ENCODE measurements at places on chromosomes 11 and 22.
A peak's percentile ranks its signal among the peaks of the same experiment; 100 is the strongest.

DNA sequence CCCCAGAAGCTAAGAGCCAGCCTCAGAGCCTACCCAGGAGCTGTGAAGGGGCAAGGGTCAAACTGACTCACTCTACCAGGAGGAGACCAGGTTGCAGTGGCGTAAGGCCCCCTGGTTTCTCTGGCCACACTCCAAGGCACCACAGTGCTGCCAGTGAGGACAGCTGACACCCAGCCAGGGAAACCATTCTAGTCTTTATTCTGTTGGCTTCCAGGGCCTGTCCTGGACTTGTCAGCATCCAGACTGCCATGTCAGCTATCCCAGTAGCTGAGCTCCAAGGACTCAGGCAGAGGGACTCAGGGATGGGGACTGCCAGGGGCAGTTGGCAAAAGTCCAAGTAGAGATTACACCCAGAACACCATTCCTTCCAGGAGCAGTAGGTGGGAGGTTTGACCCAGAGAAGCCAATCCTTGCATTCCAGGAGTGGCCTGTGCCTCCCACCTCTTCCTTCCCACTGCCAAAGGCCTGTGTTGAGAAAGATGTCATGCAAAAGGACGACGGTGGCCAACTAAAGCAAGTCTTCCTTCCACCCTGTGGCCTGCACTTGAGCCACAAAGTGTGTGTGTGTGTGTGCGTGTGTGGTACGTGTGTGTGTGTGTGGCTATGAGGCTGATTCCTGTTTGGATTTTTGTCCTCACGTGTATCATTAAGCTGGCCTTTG is 3.6 kb upstream of the MAPK8IP1 start:
- peaks cover 12% of the 10 kb centered on the region for H3K4me1 ChIP-seq
- H3K4me3 ChIP-seq: no peak overlapping the region
- no peak for DNase-seq
- peaks cover 3% of the 10 kb centered on the region for H3K36me3 ChIP-seq

GRCh38 chr11:81700076-81700475 is 1033.6 kb downstream of the FAM181B start:
- H3K36me3 ChIP-seq: no peaks in the 10 kb centered on the region
- DNase-seq: no peak
- no peaks in the 10 kb centered on the region for H3K4me1 ChIP-seq
- H3K27me3 ChIP-seq: no peaks in the 10 kb centered on the region
- no peak overlapping the region for H3K4me3 ChIP-seq

- no peak for DNase-seq
- no peaks in the 10 kb centered on the region for H3K27me3 ChIP-seq
- H3K4me1 ChIP-seq: peaks cover 31% of the 10 kb centered on the region
- H3K27ac ChIP-seq: no peak overlapping the region
These were observed 22.4 kb upstream of the RDX start for GRCh38 chr11:110318638-110319404.

- H3K27ac ChIP-seq: peak overlapping the region; percentile 92
- H3K27me3 ChIP-seq: no peaks in the 10 kb centered on the region
- no peaks in the 10 kb centered on the region for H3K36me3 ChIP-seq
- peak; percentile 86 for DNase-seq
These were observed 6.4 kb downstream of the SNU13 start for GRCh38 chr22:41682033-41682807.

DNA sequence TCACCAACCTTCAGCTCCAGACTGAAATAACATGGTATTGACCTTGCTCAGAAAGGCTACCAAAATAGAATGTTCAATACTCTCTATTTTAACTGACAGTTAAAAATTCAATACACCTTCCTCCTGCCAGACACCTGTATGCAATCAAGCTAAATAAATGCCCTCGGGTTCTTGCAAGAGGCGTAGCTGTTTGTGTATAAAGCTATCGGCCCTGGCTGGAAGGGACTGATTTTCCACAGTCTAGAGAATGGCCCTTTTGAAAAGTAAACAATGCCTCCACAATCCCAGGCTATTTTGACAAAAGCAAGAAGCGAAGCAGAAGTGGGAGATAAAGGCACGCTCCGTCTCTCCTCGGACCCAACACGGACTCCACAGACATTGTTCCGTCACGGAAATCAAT is 791.2 kb downstream of the BRD1 start:
- H3K4me1 ChIP-seq: no peaks in the 10 kb centered on the region
- no peaks in the 10 kb centered on the region for H3K36me3 ChIP-seq
- H3K27me3 ChIP-seq: no peaks in the 10 kb centered on the region
- DNase-seq: no peak

DNA sequence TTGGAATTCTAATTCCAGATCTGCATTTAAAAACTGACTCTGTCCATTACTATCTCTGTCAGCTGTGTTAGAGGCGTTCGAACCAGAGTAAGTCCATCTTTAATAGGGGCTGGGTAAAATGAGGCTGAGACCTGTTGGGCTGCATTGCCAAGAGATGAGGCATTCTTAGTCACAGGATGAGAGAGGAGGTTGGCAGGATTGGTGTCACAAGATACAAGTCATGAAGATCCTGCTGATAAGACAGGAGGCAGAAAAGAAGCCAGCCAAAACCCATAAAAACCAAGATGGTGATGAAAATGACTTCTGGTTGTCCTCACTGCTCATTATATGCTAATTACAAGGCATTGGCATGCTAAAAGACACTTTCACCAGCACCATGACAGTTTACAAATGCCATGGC is 356.3 kb upstream of the ISX start:
- DNase-seq: no peak
- H3K27ac ChIP-seq: no peak overlapping the region
- H3K27me3 ChIP-seq: no peaks in the 10 kb centered on the region

DNA sequence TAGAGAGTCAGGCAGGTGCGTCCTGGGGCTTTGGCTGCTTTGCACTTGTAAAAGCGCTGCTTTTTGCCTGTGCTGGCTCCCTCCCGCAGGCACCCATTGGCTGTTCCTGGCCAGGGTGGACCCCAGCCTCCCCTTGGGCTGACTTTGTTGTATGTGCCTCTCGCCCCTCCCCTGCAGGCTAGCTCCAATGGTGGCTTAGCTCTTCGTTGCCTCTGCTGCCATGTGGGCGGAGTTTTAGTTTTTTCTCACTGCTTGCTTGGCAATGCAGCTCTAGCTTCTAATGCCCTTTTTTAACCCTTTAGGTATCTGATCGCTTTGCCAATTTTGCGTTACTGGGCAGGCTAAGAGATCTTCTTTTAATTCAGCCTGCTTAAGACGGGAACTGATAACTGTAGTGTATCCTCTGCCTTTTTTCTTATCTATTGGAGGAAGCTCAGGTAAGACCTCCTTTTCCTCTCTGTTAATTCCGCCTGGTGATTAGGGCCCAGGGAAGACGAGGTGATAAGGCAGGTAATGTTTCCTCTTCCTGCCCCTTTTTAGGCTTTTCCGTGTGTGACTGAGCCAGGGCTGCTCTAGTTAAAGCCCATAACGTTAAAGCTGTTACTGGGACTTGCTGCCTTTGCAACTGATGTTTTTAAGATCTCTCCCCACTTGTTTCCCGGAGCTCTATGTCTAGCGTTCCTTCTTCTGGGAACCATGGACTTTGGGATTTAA is 11.7 kb upstream of the GLYATL1 start:
- peak; percentile 86 for DNase-seq
- peaks cover 67% of the 10 kb centered on the region for H3K4me1 ChIP-seq
- H3K27me3 ChIP-seq: no peaks in the 10 kb centered on the region
- H3K27ac ChIP-seq: peak overlapping the region; percentile 76

DNA sequence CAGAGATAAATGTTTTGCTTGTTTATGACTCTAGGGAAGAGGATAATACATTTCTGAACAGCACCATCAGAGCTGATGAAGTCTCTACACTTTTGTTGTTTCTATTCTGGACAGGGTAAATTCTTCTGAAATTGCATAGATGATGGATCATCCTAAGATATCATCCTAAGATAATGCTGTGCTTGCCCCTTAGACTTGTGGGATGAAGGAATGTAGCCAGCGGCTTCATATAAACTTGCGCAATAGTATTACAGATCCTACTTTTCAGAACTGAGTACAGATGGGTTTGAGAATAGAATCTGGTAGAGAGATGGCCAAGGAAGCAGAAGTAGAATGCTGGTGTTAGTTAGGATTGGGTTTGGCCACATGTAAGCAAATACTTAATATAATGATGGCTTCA is 61.0 kb downstream of the NCAM1 start:
- no peak for DNase-seq
- no peaks in the 10 kb centered on the region for H3K4me1 ChIP-seq
- H3K27me3 ChIP-seq: no peaks in the 10 kb centered on the region
- H3K36me3 ChIP-seq: no peaks in the 10 kb centered on the region

DNA sequence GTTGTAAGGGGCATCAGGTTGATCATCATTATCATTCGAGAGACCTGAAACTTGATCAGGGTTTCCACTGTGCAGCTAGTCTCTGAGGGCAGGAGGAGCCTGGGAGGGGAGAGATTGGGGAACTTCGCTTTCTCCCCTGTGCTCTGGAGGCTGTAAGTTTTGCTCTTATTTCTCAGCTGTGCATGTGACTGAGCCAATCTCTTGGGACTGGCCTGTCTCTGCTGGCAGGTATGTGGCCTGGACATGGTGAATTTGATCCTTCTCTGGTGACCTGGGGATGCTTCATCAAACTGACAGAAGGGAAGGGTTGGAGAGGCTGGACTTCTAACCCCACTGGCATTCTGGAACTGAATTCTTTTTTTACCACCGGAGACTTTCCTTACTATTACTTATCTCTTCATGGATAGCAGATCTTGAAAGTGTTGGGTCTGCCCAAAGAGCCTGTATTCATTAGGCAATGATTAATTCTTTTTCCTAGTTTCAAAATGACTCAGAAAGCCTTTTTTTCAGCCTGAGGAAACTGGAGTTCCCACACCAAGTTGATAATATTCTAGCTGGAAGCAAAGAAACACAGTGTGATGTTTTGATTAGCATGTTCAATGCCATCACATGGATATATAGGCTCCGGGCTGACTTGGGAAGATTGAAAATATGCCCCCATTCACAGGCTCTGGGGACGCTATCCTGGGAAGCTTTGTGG is 36.5 kb downstream of the TSPAN18 start:
- DNase-seq: peak; percentile 19
- no peaks in the 10 kb centered on the region for H3K27me3 ChIP-seq
- H3K27ac ChIP-seq: no peak overlapping the region
- H3K4me1 ChIP-seq: no peaks in the 10 kb centered on the region
- no peaks in the 10 kb centered on the region for H3K36me3 ChIP-seq
- H3K4me3 ChIP-seq: no peak overlapping the region

DNA sequence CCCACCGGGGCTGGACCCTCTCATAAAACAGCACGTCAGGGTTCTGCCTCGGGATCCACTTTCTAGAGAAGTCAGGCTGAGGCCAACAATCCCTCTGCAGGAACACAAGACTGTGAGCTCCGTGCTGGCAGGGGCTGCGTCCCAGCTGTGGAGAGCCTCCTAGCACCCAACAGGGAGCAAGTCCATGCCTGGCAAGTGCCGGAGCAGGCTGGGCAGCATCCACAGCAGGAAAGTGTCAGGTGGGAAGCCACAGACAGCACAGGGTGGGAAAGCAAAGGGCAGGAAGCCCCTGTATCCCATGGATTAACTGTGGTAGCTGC is 682.3 kb downstream of the TBC1D22A start:
- no peak overlapping the region for H3K4me3 ChIP-seq
- DNase-seq: no peak
- no peaks in the 10 kb centered on the region for H3K27me3 ChIP-seq
- H3K4me1 ChIP-seq: no peaks in the 10 kb centered on the region
- H3K27ac ChIP-seq: no peak overlapping the region
